ENCODE measurements at places on chromosomes 1 and 21.
A peak's percentile ranks its signal among the peaks of the same experiment; 100 is the strongest.

- peak; percentile 42 for DNase-seq
Observed at GRCh38 chr1:201346337-201346939, 31.0 kb downstream of the TNNT2 start.

GRCh38 chr1:220957233-220957605, 78.0 kb downstream of the HLX start:
- peak; percentile 97 for DNase-seq

DNA sequence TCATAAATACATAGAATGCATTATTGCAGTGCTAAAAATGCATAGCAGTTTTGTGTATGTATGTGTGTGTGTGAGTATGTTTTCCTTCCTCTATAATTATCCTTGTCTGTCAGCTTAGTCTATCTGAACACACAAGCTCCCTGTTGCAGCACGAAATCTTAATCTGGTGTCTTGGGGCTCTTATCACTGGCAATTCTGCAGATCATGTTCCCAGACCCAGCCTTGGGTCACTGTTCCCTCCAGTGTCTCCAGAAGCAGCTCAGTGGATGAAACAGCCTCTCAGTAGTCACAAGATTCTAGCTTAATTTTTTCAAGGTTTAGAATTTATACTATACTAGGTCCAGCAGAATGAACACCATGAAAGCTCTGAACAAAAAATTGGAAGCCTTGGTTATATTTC, 777.9 kb downstream of the MRPL39 start:
- DNase-seq = no peak

- peak; percentile 74 for DNase-seq
Observed at GRCh38 chr1:193111641-193112090, 6.5 kb upstream of the GLRX2 start.

- DNase-seq = no peak
Observed at GRCh38 chr21:42320791-42321190, 5.6 kb upstream of the TFF3 start.

GRCh38 chr1:234999513-234999940, 129.1 kb downstream of the TOMM20 start:
- no peak for DNase-seq

DNA sequence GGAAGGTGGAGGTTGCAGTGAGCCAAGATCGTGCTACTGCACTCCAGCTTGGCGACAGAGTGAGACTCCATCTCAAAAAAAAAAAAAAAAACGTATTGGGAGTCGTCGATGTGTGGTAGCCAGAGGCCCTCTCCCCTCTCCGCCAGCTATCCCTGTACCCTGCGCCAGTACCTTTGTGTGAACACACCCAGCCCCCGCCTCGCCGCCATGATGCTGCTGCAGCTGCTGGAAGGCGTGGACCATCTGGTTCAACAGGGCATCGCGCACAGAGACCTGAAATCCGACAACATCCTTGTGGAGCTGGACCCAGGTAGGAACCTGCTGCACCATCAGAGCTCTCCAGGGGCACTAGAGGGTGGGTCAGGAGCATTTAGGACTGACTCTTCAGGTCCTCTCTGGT, 12.2 kb downstream of the PINK1 start:
- no peak for DNase-seq

GRCh38 chr1:30966690-30967369, 58.3 kb upstream of the SDC3 start:
- DNase-seq = no peak

- no peak for DNase-seq
Observed at GRCh38 chr1:47824716-47825115, 172.5 kb downstream of the TRABD2B start.

DNA sequence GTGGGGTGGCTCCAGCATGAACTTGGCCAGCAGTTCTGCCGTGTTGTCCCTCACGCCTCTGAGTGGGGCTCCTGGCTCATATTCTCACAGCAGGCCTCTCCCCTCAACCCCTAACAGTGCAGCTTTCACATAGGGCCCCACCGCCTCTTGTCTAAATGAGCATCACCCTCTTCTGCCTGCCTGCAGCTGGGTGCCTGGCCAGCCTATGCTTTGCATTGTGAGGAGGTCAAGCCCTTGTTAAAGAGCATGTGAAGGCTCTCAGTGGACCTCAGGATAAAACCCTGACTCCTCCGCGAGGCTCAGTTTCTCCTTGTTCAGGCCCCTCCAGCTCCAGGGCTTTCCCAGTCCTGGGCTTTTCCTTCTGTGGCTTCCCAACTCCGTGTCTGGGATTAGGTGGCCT, 34.8 kb downstream of the CRYAA start:
- DNase-seq = no peak

DNA sequence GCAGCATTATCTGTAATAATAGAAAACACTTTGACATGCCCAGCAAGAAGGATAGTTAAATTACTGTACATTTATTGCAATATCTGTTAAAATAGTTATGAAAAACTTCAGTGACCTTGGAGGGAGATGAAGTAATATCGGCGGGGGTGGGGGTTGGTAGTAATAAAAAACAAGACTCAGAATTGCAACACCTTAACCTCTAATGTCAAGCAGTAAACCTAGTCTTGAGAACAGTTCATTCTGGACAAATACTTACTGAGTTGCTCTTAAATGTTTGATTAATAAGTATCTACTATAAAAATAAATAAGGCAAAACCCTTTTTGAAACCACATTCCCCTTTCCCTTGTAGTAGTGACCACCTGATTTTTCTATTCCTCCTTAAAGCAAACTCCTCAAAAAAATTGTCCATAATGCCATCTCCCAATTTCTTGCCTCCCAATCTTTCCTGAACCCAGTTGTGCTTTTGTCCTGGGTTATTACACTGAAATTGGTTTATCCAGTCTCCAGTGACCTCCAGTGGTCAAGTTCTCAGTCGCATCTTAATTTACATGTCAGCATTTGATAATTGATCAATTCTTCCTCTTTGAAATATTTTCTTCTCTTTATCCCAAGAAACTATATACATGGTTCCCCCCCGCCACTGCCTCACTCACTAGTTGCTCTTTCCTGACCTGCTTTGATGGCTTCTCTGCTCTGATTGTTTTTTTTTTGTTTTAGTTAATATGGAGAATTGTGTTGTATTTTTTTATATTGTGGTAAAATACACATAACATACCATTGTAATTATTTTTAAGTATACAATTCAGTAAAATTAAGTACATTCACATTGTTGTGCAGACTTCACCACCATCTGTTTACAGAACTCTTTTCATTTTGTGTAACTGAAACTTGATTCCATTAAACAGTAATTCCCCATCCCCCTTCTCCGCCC, 36.8 kb downstream of the RAP1A start:
- DNase-seq = peak; percentile 63

GRCh38 chr1:187842406-187843165, 1013.8 kb downstream of the PLA2G4A start:
- DNase-seq = no peak

GRCh38 chr21:44272284-44272858, 10.7 kb upstream of the DNMT3L start:
- DNase-seq = no peak

DNA sequence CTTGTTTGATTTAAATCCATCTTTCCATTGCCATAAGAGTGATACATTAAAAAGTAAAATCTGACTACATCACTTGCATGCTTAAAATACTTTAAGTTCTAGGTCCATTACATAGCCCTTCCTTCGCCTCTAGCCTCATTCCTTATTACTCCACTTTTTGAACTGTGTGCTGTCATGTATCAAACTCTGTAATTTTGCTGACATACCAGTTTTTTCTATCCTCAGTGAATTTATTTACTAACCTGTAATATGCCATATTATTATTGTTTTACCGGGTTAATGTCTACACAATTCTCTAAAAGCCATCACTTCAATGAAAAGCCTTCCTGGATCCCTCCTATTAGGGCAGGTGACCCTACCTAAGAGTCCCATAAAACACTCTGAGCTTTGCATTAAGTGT, 4.9 kb upstream of the SPRR2G start:
- no peak for DNase-seq

DNA sequence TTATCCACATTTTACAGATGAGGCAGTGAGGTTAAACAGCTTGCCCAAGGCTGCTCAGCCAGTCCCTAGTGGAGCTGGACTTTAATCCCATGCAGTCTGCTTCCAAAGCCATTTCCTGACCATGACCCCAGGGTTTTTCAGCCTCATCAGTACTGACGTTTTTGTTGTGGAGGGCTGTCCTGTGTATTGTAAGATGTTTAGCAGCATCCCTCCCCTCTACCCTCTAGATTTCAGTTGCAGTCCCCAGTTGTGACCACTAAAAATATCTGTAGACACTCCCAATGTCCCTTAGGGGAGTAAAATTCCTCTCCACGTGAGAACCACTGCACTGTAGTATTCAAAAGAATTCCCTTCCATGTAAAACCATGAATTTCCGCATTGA, 30.2 kb upstream of the C1orf105 start:
- no peak for DNase-seq

DNA sequence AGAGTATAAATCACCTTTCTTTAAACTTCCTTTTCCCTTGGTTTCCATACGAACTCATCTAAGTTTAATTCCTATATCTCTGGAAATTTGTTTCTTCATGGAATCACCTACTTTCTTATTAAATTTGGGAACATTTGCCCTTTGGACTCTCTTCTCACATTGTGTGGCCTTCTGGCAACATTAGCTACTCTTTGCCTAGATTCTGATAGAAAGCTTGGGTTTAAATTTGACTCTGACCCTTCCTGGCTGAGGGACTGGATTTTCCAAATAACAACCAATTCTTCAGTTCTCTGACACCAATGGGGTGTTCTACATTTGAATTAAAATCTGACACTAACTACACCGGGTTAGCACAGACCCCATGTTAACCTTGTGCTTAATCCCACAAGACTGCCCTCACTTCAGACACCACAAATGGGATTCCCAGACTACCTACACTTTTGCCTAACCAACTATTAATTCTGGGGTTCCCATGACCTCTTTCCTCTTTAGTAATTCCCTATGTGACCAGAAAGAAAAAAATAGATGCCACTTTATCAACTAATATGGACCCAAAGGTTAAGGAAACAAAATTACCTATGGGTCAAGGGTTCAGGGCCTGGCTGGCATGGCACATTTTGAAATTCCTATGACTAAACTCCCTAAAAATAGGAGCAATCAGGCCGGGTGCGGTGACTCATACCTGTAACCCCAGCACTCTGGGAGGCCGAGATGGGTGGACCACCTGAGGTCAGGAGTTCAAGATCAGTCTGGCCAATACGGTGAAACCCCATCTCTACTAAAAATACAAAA, 9.7 kb upstream of the THEM4 start:
- no peak for DNase-seq

DNA sequence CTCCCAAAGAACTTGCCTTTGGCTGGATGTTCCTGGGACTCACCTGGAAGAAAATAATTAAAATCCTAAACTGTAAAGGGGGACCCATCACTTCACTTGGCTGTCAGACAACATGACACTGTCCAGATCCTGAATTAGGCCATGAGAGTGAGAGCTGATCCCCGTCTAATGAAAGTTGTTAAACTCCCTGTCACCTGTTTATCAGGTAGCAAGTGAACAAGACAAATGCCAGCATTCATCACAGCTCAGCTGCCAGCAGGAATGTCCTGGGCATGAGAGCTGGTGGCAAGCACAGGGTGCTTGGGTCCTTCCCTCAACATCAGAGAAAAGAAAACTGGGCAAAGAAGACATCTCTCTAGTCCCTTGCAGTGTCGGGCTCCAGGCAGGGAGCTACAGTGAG, 23.8 kb downstream of the PMVK start:
- DNase-seq = no peak

DNA sequence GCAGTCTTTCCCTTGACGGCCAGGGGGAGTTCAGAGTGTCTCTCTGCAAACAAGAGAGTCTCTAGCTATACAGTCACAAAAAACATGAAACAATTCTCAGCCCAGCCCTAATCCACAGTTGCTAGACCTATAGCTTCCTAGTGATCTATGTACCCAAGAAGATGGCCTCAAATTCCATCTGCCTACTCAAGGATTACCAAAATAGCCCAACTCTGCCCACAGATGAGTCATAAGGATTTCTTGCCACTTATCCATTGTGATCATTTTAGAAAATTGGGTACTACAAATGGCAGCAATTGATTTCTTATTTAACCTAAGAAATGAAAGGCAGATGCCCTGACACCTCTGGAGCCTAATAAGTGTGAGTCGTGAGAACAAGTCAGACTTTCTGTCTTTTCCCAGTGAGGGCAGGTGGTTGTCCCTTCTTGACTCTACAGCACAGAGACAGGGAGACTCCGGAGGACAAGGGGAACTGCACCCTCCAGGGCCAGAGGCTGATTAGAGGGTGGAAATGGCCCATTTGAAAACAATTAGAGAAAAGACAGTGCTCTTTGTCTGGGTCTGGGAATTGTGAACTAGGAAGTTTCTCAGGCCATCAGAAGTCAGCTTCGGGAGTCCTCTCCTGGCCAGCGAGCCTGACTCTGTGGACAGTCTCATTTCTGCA, 65.4 kb downstream of the ABCA4 start:
- no peak for DNase-seq

DNA sequence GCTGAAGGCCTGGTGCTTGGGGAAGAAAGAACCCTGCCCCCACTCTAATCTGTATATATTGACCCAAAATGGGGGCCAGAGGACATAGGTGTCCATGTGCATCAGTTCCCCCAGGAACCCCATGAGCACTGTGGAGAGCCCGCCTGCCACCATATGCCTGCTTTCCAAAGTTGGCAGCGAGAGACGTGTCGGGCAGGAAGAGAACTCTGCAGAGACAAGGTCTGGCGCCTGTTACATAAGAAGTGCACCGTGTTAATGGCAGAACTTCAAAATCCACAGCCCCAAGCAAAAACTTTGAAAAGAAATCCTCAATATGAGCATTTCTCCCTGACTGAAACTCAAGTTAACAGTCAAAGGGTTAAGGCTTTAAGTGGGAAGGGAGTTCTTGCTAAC, 8.0 kb downstream of the CTNNBIP1 start:
- DNase-seq = no peak

DNA sequence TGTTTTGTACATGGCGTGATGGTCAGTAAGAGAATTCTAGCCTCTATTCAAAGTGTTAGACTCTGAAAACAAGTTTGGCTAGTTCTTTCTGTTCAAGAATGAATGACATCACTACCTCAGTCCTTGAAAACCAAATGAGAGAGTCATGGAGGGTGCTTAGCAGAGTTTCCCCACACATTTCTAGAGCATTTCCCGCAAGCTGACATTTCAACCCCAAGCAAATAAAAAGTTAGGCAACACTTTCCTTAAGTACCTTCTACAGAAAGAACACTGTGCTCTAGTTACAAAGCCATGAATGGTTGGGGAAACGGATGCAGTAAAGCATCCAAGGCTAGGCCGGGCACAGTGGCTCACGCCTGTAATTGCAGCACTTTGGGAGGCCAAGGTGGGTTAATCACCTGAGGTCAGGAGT, 47.9 kb upstream of the SLC44A3 start:
- DNase-seq = peak; percentile 50

- DNase-seq = peak; percentile 15
Observed at GRCh38 chr1:203649999-203650836, 23.6 kb downstream of the ATP2B4 start.

GRCh38 chr21:28937737-28938136, 54.9 kb downstream of the LTN1 start:
- no peak for DNase-seq

- no peak for DNase-seq
Observed at GRCh38 chr1:76826072-76826845, 41.0 kb upstream of the ST6GALNAC5 start.

DNA sequence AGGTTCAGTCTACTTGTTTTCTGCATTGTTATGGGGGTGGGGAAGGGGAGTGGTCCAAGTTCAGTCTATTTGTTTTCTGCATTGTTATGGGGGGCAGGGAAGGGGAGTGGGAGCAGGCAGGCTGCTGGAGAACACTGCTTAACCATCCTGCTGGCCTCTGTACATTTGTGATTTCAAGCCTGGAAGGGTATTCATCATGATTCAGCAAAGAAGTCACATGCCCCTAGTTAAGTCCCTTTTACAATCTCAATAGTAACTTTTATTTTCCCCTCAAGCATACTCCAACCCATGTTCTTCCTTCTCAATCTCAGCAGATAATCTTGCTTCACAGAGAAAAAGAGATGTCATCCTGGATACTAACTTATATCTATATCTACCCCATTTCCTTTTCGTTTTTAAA, 7.9 kb downstream of the LYST start:
- peak; percentile 66 for DNase-seq

Data from inflammatory macrophage treated with lipopolysaccharide for 4 hours (primary cell).